Transverse colon (tissue), 4 donors: ENCODE measurements at places on chromosomes 4 and X. TPM values are rescaled to one million over a fixed set of nuclear protein-coding genes. Genes with fewer than 3 reads are reported as not detected.
A peak's percentile ranks its signal among the peaks of the same experiment; 100 is the strongest.

Gene RENBP
- 13.1 TPM for total RNA-seq

Gene ZNF141
- 13.8 TPM for total RNA-seq

Gene FAM199X
- 25.7 TPM for total RNA-seq

Gene GRID2
- total RNA-seq: not detected

Gene FREM3
- not detected for total RNA-seq

Gene DUX4
- not detected for total RNA-seq

GRCh38 chr4:123966990-123967769, 570.6 kb downstream of the SPRY1 start:
- no peaks in the 10 kb centered on the region for H3K27me3 ChIP-seq
- no peak overlapping the region for H3K27ac ChIP-seq
- no peaks in the 10 kb centered on the region for H3K4me1 ChIP-seq
- DNase-seq: no peak

DNA sequence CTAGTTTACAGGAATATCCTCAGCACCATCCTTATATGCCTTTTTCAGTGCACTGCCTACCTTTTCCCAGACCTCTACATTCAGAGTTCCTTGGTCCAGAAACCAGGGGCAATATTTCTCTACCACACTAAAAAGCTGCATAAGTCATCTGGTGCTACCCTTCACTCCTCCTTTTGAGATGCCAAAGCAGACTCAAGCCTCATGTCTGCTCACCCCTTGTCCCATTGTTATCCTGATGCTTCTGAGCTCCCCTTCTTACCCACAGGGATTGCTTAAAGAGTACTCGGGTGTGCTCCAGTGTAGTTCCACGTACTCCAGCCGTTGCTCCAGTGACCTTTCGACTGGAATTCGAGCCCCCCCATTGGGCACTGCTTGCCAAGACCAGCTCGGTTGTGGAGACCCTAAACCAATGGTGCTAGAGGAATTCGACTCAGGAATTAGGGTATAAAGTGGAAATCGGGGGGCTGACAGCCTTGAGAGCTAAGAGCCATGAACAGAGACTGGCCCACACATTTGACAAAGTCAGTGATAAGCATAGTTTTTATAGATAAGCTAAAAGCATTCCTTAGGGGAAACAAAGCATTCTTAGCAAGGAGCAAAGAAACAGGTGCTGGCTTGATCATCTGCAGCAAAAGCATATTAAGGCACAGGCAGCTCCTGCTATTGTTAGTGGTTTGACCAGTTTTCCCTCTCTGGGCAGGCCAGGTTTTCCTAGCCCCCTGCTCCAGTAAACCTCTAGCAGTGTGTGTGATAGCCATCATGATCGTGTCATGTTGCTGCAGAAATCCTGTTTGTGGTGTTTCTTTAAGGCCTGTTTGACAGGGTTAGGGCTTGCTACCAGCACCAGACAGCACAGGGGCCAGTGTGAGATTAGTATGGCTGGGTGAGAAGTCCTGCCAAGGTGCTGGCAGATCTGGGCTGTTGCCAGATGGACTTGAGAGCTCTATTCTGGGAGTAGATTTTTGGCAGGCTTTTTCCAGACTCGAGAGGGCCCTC, 57.5 kb upstream of the WDR1 start:
- peaks cover 22% of the 10 kb centered on the region for H3K4me1 ChIP-seq
- peak overlapping the region; percentile 80 for H3K27ac ChIP-seq
- H3K4me3 ChIP-seq: no peak overlapping the region
- peak; percentile 50 for DNase-seq
- no peaks in the 10 kb centered on the region for H3K36me3 ChIP-seq
- no peaks in the 10 kb centered on the region for H3K27me3 ChIP-seq

- H3K4me1 ChIP-seq: no peaks in the 10 kb centered on the region
- H3K4me3 ChIP-seq: no peak overlapping the region
- no peaks in the 10 kb centered on the region for H3K36me3 ChIP-seq
- H3K27me3 ChIP-seq: no peaks in the 10 kb centered on the region
Measured at GRCh38 chr4:16442296-16442695, 216.0 kb upstream of the TAPT1 start.

- H3K27ac ChIP-seq: no peak overlapping the region
- H3K27me3 ChIP-seq: no peaks in the 10 kb centered on the region
- no peak for DNase-seq
- no peaks in the 10 kb centered on the region for H3K36me3 ChIP-seq
- H3K4me3 ChIP-seq: no peak overlapping the region
- H3K4me1 ChIP-seq: peaks cover 33% of the 10 kb centered on the region
Measured at GRCh38 chr4:20428436-20429160, 176.9 kb downstream of the SLIT2 start.

GRCh38 chr4:24729119-24729730, 66.1 kb upstream of the SOD3 start:
- no peak overlapping the region for H3K4me3 ChIP-seq
- H3K4me1 ChIP-seq: no peaks in the 10 kb centered on the region
- no peaks in the 10 kb centered on the region for H3K27me3 ChIP-seq
- DNase-seq: no peak
- no peak overlapping the region for H3K27ac ChIP-seq

- H3K4me1 ChIP-seq: no peaks in the 10 kb centered on the region
- no peak overlapping the region for H3K27ac ChIP-seq
- DNase-seq: no peak
- H3K36me3 ChIP-seq: no peaks in the 10 kb centered on the region
- no peak overlapping the region for H3K4me3 ChIP-seq
Measured at GRCh38 chr4:127212701-127213100, 420.1 kb upstream of the INTU start.

- peak; percentile 60 for DNase-seq
- no peaks in the 10 kb centered on the region for H3K27me3 ChIP-seq
- H3K4me3 ChIP-seq: no peak overlapping the region
- no peaks in the 10 kb centered on the region for H3K4me1 ChIP-seq
- H3K27ac ChIP-seq: no peak overlapping the region
- H3K36me3 ChIP-seq: no peaks in the 10 kb centered on the region
Measured at GRCh38 chrX:123817288-123817894, 42.5 kb upstream of the XIAP start.

- no peaks in the 10 kb centered on the region for H3K4me1 ChIP-seq
- no peak for DNase-seq
- H3K36me3 ChIP-seq: no peaks in the 10 kb centered on the region
Measured at GRCh38 chr4:132003593-132003992, 1145.5 kb upstream of the PCDH10 start.

DNA sequence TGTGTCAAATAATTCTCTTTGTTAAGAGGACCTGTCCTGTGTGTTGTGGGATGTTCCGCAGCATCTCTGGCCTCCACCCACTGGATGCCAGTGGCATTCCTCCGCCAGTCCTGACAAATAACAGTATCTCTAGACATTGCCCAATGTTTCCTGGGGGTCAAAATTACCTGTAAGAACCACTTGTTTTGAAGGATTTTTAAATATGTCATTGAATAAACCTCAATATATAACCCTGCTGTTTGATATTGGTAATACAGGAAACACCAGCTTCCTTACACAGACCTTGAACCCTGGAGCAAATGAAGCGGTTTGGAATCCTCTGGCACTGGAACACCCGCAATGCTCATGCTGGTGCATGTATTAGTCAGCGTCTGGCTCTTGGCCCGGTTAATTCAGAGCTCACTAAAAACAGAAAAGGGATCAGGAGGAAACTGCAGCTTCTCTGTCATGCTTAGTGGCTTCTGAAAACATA, 101.3 kb downstream of the TBL1X start:
- no peaks in the 10 kb centered on the region for H3K27me3 ChIP-seq
- H3K4me3 ChIP-seq: no peak overlapping the region
- H3K4me1 ChIP-seq: peaks cover 10% of the 10 kb centered on the region
- peak; percentile 51 for DNase-seq
- no peaks in the 10 kb centered on the region for H3K36me3 ChIP-seq

GRCh38 chr4:40212674-40213527, 16.1 kb downstream of the RHOH start:
- no peak overlapping the region for H3K4me3 ChIP-seq
- H3K27ac ChIP-seq: peak overlapping the region; percentile 4
- no peak for DNase-seq

- DNase-seq: peak; percentile 65
- no peaks in the 10 kb centered on the region for H3K36me3 ChIP-seq
- H3K4me3 ChIP-seq: peak overlapping the region; percentile 49
- H3K27me3 ChIP-seq: no peaks in the 10 kb centered on the region
Measured at GRCh38 chr4:173370130-173370476, 651 bp upstream of the SAP30 start.

DNA sequence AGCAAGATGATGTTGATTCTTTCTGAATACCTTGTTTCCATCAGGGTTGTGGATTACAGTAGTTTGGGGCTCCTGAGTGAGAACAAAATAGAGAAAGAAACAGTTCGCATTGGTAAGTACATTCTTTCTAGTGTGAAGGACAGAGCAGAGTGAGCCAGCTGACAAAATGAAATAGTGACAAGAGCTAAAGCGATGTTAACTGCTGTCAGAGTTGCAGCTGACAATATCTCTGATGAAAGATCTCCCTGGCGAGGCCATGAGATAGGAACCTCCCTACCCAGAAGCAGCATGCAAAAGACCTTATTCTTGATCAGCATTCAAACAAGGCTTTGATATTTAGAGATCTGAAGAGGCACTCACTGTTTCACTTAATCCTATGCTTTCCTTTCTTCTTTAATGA, 258.6 kb downstream of the CAMK2D start:
- H3K27ac ChIP-seq: no peak overlapping the region
- no peak overlapping the region for H3K4me3 ChIP-seq
- H3K4me1 ChIP-seq: no peaks in the 10 kb centered on the region
- no peak for DNase-seq
- no peaks in the 10 kb centered on the region for H3K27me3 ChIP-seq

GRCh38 chrX:45527834-45528233, 327.2 kb upstream of the DIPK2B start:
- no peaks in the 10 kb centered on the region for H3K4me1 ChIP-seq
- H3K36me3 ChIP-seq: no peaks in the 10 kb centered on the region
- DNase-seq: no peak
- H3K27ac ChIP-seq: no peak overlapping the region
- H3K27me3 ChIP-seq: no peaks in the 10 kb centered on the region

DNA sequence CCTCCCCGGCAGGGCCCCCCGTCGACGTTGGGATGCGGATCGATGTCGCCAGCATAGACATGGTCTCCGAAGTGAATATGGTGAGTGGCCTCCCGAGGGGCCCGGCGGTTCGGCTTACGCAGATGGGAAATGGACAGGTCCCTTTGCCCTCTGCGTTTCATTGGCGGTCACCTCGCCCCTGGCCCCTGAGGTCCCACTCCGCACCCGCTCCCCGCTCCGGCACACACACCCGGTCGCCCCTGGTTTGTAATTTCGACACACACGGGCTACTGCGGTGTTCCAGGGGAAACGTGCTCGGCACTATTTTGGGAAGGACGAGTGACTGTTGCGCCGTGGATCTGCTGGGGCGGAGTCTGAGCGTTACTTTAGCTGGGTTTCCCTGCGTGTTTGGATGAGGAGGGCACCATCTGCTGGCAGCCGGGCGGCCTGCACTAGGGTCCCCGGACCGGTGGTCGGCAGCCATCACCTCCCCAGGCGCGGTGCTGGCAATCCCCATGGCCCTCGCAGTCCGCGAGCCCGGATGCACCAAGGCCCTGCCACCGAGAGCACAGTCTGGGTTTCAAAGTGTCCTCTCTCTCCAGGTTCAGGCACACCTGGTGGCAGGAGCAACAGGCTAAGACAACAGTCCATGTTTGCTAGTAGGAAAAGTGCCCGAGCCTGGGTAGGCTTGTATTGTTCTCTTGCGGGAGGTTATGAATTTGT, 1.2 kb downstream of the GABRB1 start:
- H3K27me3 ChIP-seq: peaks cover 27% of the 10 kb centered on the region
- H3K4me3 ChIP-seq: peak overlapping the region; percentile 38
- peaks cover 10% of the 10 kb centered on the region for H3K4me1 ChIP-seq
- DNase-seq: peak; percentile 32
- H3K36me3 ChIP-seq: no peaks in the 10 kb centered on the region

DNA sequence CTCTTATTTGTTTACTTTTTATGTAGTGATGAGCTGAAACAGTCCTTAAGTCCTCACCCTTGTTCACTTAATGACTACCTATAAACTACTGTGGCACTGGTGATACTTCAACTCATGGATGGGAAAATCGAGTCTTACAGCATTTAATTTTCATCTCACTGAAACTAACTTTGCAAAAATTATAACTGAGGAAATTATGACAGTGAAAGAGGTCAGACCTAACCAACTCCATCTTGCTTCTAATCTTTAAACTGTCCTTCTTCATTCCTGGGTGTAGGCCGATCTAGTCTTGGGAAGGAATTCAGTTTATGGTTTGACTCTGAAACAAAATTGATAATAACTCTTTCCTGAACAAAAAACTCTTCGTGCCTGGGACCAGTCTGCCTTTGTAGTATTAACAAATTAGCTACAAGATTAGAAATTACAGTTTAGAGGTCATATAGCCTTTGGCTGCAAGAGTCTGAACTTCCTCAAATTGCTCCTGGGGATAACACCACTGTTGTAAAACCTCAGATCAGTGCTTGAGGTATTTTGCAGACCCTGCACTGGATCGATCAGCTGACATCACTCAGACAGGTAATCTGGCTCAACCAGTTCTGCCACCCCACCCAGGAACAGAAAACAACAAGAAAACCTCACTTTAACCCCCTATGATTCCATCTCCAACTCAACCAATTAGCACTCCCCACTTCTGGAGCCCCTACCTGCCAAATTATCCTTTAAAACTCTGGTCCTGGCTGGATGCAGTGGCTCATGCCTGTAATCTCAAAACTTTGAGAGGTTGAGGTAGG, 995.7 kb upstream of the PRKX start:
- no peak for DNase-seq
- no peaks in the 10 kb centered on the region for H3K4me1 ChIP-seq
- no peak overlapping the region for H3K27ac ChIP-seq
- no peak overlapping the region for H3K4me3 ChIP-seq
- H3K27me3 ChIP-seq: no peaks in the 10 kb centered on the region
- H3K36me3 ChIP-seq: no peaks in the 10 kb centered on the region

GRCh38 chr4:152643153-152644035, 36.4 kb downstream of the TMEM154 start:
- peak; percentile 51 for DNase-seq
- H3K27ac ChIP-seq: no peak overlapping the region
- H3K4me1 ChIP-seq: peaks cover 3% of the 10 kb centered on the region
- no peaks in the 10 kb centered on the region for H3K36me3 ChIP-seq
- H3K27me3 ChIP-seq: no peaks in the 10 kb centered on the region

DNA sequence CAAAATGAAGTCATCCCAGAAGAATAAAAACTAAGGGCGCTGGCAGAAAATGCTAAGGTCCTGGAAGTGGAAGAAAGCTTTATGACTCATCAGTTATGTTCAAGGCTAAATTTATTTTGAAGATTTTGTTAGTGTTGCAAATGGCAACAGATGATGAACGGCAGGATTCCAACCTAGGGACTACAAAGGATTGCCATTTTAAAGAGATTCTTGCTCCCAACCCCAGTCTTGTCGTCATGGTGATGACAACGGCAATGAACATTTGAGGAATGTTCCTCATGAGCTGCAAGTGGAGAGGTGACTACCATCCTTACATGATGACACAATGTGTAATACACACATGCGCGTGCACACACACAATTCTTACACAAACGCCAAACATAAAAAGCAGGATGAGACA, 54.4 kb upstream of the FTHL17 start:
- H3K27me3 ChIP-seq: no peaks in the 10 kb centered on the region
- H3K27ac ChIP-seq: no peak overlapping the region

DNA sequence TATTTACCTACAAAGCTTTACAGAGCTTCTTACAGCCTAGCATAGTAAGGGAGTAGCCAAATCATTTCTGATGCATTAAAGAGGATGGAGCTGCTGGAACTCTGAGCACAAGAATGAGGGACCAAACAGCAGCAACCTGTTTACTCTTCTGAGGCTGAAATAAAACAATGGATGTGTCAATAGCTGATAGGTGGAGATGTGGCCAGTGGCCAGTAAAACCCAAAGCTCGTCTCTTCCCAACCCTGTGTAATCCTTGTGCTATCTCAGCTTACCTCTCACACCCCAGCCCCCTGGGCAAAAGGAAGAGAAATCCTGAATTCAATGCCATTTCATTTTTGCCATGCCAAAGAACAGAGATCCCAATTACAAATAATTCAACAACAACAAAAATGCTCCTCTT, 446.7 kb upstream of the SMIM31 start:
- no peaks in the 10 kb centered on the region for H3K36me3 ChIP-seq
- DNase-seq: no peak
- no peaks in the 10 kb centered on the region for H3K4me1 ChIP-seq
- H3K27me3 ChIP-seq: no peaks in the 10 kb centered on the region
